Stimulated activated CD8-positive, alpha-beta memory T cell treated with anti-CD3 and anti-CD28 coated beads, Interleukin-4, amount 100 ng/mL, for 4 hours (primary cell): ENCODE measurements at places on chromosomes 3 and 15.

- no peak for DNase-seq
Measured at GRCh38 chr3:138331143-138331894, 1.7 kb upstream of the NME9 start.

- DNase-seq, result no peak
Measured at GRCh38 chr3:65170390-65171042, 482.7 kb upstream of the ADAMTS9 start.

GRCh38 chr3:144831955-144832716 lies 860.5 kb downstream of the DIPK2A start:
- no peak for DNase-seq

DNA sequence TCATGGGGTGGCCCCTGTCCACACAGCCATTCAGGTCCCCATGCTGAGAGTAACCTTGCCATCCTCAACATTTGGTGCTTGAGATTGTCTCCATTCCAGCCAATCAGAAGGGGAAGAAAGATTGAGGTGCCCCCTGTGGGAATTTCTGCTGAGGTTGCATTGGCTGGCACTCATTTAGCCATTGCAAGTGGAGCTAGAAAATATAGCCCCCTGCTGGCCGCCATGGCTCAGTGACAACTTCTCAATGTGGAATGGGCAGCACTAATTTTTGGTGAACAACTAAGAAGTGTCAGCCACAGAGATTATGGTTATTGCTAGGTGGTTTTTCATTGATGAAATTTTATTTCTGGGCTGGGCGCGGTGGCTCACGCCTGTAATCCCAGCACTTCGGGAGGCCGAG lies 22.0 kb downstream of the COL6A6 start:
- no peak for DNase-seq

DNA sequence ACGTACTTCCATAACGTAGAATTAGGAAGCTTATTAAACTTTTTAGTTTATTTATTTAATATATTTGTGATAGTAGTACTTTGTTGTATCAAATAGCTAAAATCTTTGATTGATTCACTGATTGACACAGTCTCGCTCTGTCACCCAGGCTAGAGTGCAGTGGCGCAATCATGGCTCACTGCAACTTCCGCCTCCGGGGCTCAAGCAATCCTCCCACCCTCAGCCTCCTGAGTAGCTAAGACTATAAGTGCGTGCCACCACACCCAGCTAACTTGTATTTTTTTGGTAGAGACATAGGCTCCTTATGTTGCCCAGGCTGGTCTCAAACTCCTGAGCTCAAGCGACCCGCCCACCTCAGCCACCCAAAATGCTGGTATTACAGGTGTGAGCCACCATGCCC lies 5.7 kb downstream of the APH1B start:
- no peak for DNase-seq

GRCh38 chr3:45199837-45200648 lies 26.0 kb downstream of the TMEM158 start:
- no peak for DNase-seq

- DNase-seq, result no peak
Measured at GRCh38 chr3:111493276-111493675, 48.7 kb upstream of the CD96 start.

GRCh38 chr3:64599651-64600050 lies 88.1 kb downstream of the ADAMTS9 start:
- no peak for DNase-seq

- DNase-seq, result no peak
Measured at GRCh38 chr3:40073310-40074007, 236.0 kb upstream of the EIF1B start.

DNA sequence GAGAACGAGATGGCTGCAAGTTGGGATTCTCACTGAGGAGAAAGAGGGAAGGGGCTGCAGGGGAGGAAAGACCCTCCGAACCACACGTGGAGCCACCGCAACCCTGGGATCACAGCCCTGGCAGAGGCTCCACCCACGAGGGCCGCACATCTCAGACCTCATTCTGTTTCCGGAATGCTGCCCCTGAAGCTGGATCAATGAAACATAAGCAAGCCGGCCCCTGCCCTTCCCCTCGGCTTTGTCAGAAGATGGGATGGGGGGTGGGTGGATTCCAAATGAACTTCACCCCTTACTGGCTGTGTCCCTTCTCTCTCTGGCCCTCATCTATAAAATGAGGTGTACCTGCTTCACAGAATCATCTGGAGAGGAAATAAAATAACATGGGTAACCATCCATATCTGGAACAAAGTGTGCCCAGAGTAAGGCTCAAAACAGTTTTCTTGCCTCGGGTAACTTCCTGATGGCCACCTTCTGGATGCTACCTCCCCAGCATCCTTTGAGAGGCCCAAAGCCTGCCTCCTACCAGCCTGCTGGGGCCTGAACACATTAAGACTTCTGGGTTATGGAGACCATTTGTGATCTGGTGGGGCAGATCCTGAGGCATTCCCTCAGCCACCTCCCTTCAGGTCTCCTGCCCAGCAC lies 4.6 kb upstream of the CCDC9B start:
- DNase-seq, result no peak

- DNase-seq, result no peak
Measured at GRCh38 chr3:155131104-155131503, 51.0 kb downstream of the MME start.

GRCh38 chr3:29415482-29416223 lies 134.8 kb downstream of the RBMS3 start:
- DNase-seq, result no peak

- no peak for DNase-seq
Measured at GRCh38 chr15:91890614-91891013, 37.1 kb downstream of the SLCO3A1 start.

GRCh38 chr15:25947323-25948314 lies 84.5 kb upstream of the ATP10A start:
- no peak for DNase-seq

DNA sequence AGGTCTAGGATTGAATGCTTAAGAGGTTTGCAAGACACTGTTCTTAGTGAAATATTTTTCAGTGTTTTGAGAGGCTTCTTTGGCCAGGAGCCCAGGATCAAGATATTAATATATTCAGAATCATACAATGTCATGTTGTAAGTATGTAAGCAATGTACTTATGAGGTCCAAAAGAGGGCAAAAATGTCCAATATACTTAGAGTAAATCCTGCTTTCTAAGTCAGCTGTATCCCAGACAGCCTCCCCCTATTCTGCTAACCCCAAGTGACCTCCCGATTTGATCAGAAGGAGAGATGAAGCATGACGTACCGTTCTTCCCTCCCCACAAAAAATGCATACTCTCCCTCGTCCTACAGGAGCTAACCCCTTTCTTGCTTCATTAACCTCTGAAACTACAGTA lies 70.9 kb downstream of the CHAC1 start:
- DNase-seq, result no peak

GRCh38 chr3:81876826-81877225 lies 115.4 kb upstream of the GBE1 start:
- no peak for DNase-seq

- no peak for DNase-seq
Measured at GRCh38 chr3:66494959-66495667, 5.7 kb downstream of the LRIG1 start.

- no peak for DNase-seq
Measured at GRCh38 chr3:197880491-197881269, 69.3 kb upstream of the RPL35A start.

- DNase-seq, result no peak
Measured at GRCh38 chr3:172270557-172271166, 177.6 kb downstream of the GHSR start.

- DNase-seq, result no peak
Measured at GRCh38 chr3:77256584-77257503, 216.9 kb downstream of the ROBO2 start.

DNA sequence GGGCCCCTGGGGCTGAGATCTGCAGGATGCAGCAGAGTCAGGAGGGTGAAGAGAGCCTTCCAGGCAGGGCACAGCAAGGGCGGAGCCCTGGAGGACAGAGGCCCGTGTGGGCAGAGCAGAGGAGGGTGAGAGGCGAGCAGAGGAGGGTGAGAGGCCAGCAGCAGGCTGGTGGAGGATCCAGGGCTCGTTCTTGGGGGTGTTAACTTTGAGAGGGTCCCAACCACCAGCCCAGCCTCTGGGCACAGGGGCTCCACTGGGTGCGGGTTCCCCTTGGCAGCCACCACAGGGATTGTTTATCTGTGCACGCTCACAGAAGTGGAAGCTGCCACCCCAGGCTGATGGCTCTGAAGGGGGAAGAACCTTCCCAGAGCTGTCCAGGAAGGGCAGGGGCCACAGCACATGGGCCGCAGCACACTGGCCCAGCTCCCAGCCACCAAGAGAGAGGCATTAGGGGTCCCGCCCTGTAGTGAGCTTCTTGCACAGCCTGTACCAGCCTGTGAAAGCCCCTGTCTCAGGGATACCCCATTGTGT lies 9.3 kb upstream of the PLXND1 start:
- no peak for DNase-seq

DNA sequence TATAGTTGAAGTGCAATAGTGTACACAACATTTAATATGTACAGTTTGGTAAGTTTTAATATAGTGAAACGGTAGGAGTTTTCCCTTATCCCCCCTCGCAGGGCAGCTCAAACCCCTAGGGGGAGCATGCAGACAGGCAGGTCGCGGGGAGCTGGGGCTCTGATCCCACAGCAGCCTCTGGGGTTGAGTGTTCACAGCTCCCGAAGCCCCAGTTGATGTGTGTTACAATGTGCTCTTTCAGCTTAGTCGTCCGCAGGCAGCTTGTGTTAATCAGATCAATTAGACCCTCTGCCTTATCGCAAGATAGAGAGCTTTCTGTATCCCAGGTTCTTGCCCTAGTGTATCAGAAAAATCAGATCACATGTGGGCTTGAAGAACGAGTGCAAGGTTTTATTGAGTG lies 143.1 kb upstream of the CHRNA7 start:
- DNase-seq, result no peak

- no peak for DNase-seq
Measured at GRCh38 chr3:151459358-151459757, 1.5 kb downstream of the IGSF10 start.

DNA sequence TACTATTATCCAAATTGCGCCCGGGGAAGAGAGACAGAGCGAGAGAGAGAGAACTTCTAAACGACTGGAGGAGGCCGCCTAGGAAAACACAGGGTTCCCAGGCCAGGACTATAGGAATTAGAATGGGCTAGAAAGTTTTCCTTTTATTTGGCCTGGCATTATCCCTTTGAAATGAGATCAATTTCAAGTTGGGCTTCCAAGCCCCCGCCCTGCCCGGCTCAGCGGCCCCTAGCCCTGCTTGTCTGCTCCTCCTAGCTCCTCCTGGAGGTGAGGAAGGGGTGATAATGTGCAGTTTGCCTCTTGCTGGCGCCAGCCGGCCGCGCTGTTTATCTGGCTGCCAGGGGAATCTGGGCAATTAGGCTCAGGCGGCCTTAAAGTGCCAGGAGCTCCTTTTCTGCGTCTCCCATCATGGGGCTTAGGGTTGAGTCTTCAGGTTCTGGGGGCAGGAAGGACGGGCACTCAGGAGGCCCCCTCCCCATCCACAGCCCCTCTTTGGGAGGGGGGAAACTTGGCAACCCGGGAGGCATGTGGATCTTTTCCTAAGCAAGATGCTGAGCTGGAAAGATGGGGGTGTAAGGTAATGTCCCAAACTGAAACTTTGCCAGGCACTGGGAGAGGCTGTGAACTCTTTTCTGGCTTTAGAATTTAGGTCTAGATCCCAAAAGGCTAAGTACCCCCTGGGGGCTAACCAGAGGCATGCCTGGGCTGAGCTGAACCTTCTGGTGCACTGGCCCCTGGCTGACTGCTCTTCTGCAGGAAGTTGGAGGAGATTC lies 5.5 kb downstream of the SMAD6 start:
- DNase-seq, result no peak

GRCh38 chr3:39651993-39652739 lies 157.2 kb upstream of the MYRIP start:
- DNase-seq, result no peak

GRCh38 chr3:183392186-183393034 lies 36.0 kb downstream of the MCF2L2 start:
- no peak for DNase-seq

- no peak for DNase-seq
Measured at GRCh38 chr15:42632105-42632675, 56.8 kb downstream of the STARD9 start.

- no peak for DNase-seq
Measured at GRCh38 chr15:56199038-56199437, 44.6 kb downstream of the RFX7 start.

DNA sequence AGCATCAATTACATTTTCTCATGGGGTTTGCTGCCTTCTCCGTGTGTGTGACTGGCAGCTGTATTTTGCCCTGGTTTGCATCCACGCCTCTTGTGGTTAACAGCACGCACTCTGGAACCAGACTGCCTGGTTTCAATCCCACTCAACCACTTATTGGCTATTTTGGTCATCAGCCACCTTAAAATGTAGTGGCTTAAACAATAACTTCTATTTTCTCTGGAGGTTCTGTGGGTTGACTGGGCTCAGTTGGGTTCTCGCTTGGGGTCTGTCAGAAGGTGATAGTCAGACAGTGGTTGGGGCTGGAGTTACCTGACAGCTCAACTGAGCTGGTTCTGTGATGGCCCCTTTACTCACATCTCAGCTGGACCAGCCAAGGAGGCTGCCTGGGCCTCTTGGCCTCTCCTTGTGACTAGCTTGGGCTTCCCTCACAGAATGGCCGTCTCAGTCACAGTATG lies 36.8 kb downstream of the EHD4 start:
- DNase-seq, result no peak

DNA sequence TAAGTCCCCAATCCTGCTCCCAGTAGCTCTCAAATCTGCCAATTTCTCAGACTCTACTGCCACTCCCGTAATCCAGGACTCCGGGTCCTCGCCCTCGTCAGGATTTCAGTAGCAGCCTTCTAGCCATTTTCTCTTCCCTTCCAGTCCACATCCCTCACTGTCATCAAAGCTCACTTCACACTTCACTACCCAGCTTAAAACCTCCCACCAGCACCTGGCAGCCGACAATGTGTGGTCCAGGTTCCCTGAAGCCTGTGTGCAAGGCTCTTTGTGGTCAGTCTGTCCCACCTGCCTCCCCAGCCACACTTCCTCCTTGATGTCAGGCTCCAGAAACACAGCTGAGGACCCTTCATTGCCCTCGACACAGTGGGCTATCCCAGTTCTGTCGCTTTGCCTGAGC lies 304.5 kb upstream of the ROPN1 start:
- DNase-seq, result no peak

DNA sequence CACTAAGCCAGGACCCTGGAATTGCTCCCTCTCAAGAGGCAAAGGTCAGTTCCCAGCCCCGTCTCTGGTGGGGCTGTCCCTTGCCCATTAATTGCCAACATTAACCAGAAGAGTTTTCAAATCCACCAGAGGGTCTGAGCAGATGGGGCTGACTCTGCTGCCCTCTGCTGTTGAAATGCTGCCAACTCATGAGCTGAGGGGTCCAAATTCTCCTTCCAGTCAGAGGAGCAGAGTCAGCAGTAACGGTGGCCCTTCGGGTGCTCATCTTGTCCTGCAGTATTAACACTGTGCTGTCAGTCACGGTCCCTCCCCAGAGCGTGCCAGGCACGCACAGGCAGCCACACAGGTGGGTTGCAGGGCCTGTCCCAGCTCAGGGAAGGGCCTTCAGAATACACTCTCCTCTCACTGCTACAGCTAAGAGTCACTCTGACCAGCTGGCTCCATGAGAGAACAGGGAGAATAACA lies 10.7 kb upstream of the SPTBN5 start:
- peak; percentile 31 for DNase-seq

GRCh38 chr15:100918690-100919480 lies at the start of gene LRRK1:
Gene LRRK1 (plus strand): TSS chr15:100919357. CDS start chr15:100924633, 5,276 bp downstream.
- DNase-seq, result no peak
